Left kidney (tissue), 8 donors: ENCODE measurements at places on chromosomes 1 and 21. TPM values are rescaled to one million over a fixed set of nuclear protein-coding genes. Genes with fewer than 3 reads are reported as not detected.
A peak's percentile ranks its signal among the peaks of the same experiment; 100 is the strongest.

- peak; percentile 74 for DNase-seq
These were observed at the start of gene IFNLR1 for GRCh38 chr1:24186993-24187790. IFNLR1 (minus strand) TSS chr1:24187289; CDS start chr1:24187248, 41 bp downstream.

GRCh38 chr1:47262787-47263413 is 30.9 kb upstream of the TAL1 start:
- DNase-seq: peak; percentile 18

- DNase-seq: no peak
These were observed 165.8 kb upstream of the C1orf105 start for GRCh38 chr1:172254521-172255222.

GRCh38 chr1:9400425-9401079 is 107.9 kb downstream of the SPSB1 start:
- DNase-seq: no peak

- no peak for DNase-seq
These were observed 7.7 kb downstream of the GOLT1A start for GRCh38 chr1:204206121-204206520.

DNA sequence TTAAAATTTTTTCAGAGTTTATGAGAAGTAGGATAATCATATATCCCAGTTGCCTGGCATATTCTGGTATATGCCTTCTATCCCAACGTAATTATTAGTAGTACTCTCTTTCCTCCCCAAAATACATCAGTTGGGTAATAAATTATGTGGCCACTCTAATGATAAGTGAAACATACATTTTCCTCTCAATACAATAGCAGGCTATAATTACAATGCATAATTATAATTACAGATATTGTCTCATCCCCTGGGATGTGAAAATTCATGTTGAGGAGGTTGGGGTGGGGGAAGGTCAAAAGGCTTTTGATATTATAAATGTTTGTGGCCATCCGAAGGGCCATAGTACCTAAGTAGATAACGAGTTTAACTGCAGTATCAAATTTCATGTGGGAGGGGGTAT is 277.1 kb downstream of the ST6GALNAC3 start:
- no peak for DNase-seq

- DNase-seq: no peak
These were observed 165.3 kb downstream of the TOMM20 start for GRCh38 chr1:234963180-234963903.

RGS13 gene
- not detected for polyA plus RNA-seq

HSD3B1 gene
- 0.78 TPM for polyA plus RNA-seq

TMEM269 gene
- polyA plus RNA-seq: 1.3 TPM

C2CD2 gene
- polyA plus RNA-seq: 18.7 TPM

IL19 gene
- 1.0 TPM for polyA plus RNA-seq

EXO1 gene
- polyA plus RNA-seq: 18.4 TPM

ADGRL4 gene
- polyA plus RNA-seq: 22.0 TPM
